ENCODE measurements at places on chromosomes 3 and 15.

DNA sequence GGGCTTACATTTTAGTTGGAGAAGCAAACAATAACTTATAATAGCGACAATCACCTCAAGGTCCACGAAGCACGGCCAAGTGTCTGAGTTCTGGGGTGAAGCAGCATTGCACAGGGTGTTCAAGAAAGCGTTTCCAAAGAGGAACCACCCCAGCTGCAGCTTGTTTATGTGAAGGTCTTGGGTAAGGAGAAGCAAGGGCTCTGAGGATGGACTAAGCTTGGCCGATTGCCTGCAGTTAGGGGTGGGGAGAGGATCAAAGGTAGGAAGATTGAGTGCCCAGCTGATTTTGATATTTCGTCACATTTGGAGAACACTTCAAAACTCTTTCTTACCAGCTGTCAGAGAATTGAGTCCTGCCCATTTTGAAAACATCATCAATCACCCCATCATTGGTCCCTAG, 321.6 kb upstream of the DNAJC19 start:
- no peak for DNase-seq

- DNase-seq, result no peak
These were observed 168.7 kb downstream of the LRTM1 start for GRCh38 chr3:54759166-54759565.

DNA sequence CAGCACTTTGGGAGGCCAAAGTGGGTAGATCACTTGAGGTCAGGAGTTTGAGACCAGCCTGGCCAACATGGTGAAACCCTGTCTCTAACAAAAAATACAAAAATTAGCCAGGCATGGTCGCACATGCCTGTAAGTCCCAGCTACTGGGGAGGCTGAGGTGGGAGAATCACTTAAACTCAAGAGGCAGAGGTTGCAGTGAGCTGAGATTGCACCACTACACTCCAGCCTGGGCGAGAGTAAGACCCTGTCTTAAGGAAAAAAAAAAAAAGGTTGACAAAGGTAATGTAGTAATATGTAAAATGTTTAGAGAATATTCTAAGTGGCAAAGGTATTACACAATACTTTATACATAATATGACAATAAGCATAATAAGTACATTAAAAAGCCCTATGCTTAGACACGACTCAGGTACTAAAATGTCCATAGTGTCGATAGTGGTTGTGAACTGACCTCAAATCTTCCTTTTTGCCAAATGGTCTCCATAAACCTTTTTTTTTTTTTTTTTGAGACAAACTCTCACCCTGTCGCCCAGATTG, 16.5 kb downstream of the RPN1 start:
- no peak for DNase-seq

DNA sequence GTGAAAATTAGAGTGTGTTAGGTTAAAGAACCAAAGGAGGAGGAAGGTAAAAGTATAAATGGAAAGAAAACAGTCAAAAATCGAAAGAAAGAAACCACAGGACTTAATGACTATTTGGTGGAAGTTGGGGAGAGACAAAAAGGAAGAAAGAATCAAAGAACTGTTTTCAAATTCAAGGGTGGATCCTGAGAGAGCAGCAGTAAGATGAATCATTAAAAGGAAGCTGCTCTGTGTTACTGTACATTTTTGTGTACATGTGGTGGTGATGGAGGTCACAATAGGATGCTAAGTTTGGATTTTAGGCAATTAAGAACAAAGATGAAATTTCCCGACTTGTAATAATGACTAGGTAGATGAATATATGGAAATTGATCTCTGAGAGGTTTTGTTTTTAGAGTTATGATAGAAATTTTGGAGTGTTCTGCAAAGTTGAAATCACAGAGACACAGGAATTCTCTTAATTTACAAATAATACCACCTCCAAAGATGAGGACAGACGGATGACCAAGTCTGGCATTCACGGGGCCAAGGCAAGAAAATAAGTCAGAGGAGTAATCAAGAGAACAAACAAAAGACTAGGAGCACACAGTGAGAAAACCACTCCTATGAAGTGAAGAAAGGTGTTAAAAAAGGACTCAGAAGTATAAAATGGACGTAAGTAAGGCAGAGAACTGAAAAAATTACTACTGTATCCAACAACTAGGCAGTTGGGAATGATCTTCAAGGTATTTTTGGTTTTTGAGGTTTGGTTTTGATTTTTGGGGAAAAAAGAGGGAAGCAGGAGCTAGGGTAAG, 7.1 kb downstream of the DHX36 start:
- no peak for DNase-seq

DNA sequence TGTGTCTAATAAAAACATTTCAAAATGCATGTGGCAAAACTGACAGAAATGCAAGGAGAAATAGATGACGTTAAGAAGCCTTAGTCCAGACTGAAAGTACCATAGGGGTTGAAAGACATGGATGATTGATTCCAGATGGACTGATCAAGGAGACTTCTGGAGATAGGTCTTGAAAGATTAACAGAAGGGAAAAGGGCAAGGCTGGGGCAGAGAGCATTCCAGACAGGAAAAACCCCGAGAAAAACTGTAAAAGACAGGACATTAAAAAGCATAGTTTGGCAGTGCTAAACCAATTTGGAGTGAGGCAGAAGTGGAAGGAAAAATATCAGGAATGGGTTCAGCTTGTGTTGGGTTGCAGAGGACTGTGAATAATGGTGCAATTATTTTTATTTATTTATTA, 375.2 kb upstream of the SGO1 start:
- DNase-seq, result no peak

DNA sequence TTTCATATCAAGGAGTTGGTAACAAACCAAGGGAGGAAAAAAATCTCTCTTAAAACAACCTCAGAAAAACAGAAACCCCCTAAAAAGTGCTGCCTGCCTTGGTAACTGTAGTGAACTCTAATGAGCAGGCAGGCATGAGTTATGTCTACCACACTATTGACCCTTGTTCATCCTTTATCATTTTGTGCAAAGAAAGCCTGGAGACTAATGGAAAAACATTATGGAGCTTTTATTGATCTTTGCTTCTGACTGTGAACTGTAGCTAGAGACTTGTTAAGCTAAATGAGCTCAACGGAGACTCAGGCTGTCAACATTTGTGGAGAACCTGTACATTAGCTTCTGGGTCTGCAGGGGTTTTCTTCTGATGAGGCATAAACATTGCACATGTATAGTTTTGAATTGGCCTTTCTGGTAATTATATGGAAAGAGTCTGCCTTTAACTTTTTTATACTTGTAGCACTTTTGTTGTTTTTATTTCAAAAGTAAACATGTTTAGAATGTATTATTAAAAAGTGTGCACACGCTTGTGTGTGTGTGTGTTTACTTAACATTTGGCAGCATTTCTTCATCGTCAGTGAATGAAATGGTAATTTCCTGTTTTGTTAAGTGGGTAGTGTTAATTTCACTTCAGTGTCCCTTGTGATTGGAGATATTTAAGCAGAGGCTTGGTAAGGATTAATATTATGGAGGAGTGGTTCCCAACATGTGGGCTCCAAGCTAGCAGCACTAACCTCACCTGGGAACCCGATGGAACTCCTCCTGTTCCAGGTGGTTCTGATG, 15.9 kb upstream of the SPTSSB start:
- DNase-seq, result no peak

- DNase-seq, result no peak
These were observed 452 bp downstream of the BBX start for GRCh38 chr3:107523289-107523538.

DNA sequence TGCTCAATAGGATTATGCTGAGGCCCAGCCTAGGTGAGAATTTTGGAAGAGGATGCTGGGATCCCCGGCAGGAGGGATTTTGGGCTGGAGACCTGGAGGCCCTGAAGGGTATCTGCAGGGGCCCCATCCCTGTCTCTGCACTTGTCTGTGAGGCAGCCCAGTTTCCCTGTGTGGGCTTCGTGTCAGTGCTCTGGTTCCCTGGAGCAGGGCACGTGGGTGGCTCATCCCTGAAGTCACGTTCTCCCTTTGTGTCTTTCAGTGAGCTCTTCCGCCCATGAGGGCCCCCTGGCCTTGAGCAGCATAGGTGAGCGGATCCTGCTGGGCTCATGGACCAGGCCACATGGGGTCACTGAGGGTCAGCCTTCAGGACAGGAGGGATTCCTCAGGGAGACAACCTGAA, 217.9 kb downstream of the SNRPN start:
- DNase-seq, result peak; percentile 4

DNA sequence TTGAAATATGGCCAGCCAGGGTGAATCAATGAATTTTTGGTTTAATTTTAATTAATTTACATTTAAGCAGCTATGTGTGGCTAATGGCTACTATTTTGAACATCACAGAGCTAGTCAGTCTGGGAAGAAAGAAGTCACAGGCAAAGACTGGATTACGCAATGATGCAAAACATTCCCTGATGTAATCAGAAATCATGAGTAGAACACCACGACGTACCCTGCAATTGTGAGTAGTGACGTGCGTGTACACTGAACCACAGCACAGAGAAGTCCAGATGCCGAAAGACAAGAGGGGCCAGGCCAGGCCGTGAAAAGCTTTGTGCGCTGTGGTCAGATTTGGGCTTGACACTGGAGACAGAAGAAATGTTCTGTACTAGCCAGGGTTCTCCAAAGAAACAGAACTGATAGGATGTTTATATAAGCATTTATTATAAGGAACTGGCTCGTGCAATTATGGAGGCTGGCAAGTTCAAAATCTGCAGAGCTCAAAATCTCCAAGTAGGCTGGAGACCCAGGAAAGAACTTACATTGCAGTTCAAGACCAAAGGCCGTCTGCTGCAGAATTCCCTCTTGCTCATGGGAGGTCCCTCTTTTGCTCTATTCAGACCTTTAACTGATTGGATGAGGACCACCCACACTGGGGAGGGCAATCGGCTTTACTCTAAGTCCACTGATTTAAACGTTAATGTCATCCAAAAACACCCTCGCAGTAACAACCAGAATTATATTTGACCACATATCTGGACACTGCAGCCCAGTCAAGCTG, 44.6 kb downstream of the SH3BP5 start:
- DNase-seq, result no peak

GRCh38 chr3:147906285-147906684, 497.1 kb downstream of the ZIC1 start:
- no peak for DNase-seq

DNA sequence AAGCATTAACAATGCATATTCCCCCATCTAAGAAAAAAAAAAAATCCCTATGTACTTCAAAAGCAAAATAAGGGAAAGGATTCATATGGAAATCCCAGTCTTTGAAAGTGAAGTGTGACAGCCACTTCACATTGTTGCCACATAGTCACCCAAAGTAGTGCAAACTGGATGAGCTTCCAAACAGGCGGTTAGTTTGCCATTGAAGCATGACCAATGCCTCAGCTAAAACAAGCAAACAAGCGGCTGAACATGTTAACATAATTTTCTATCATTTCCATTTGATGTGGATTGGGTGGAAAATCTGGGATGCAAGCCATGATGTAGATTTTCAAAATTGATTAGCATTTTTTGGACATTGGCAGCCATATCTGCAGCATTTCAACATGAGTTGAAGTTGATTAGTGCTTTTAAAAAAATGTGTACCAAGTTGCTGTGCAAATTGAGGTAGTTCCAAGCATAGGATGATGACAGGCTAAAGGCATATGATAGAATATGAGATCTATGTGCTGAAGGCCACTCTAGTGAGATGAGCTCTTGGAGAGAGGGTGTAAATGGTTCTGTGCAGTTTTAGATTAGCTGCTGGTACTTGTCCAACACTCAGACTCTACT, 405.2 kb downstream of the NR2F2 start:
- no peak for DNase-seq

- DNase-seq, result no peak
These were observed 61.5 kb downstream of the PRICKLE2 start for GRCh38 chr3:64163755-64164148.

GRCh38 chr3:15708882-15709677, 88.7 kb downstream of the ANKRD28 start:
- DNase-seq, result no peak

- no peak for DNase-seq
These were observed 51.0 kb upstream of the LMCD1 start for GRCh38 chr3:8450618-8451017.

DNA sequence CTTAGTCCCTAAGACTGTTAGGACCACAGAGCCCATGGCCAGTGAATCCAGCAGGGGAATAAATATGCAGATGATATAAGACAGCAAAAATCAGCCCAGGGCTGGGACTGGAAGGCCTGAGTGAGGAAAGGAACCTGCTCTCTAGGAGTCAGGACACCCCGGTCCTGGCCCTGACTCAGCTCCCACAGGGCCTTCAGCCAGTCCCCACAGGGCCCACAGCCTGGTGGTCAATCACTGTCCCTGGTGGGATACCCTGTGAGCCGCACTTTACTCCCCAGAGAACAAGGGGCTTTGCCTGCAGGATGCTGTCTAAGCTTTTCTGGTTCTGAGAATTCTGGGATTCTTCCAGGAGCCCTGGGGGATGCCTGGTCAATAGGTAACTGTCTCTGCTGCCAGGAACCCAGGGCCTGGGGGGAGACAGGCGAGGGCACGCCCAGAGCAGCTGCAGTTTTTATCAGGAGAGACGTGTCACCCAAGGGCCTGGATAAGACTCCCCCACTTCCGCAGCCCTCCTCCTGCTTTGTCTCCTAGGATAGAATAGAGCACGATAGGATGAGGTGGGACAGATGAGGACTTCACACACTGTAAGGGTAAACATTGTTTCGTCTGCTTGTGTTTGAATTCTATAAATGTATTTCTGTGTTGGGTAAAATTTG, 49.5 kb upstream of the MCF2L2 start:
- no peak for DNase-seq

GRCh38 chr3:141489203-141489602, 2.4 kb downstream of the RASA2 start:
- no peak for DNase-seq

DNA sequence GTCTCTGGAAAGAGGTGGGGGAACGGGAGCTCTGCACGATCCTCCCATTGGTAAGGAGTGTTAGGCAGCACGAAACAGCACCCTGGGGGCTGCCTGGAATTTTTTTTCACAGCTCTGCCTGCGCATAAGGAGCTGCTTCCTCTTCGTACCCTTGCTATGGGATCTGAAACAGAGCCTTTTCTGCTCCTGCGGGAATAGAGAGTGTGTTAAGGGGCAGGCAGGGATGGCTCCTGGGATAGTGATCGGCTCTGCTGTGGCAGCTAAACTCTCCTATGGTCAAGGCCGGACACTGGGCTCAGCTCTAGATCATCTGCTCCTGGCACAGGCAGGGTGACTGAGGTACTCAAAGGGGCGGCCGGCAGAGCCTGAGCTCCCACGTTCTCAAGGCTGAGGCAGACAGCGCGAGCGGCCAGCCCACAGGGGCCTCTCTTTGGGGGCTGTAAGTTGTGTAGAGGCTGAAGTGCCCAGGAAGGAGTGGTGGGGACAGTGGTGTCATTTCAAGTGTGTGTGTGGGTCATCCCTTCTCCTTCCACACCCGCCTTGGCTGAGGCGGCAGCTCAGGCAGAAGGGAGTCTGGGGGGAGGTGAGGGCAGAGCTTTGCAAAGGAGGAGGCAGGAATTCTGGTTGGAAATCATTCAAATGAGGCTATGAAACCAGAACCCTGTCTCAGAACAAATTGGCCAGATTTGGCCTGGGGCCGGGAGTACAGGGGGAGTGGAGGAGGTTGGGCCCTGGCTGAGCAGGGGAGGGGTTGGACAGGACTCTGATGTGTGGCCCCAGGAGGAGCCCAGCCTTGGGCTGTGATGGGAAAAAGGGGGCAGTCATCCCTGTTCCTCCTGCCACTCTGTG, 31.0 kb downstream of the EPHB3 start:
- DNase-seq, result no peak

All from activated naive CD4-positive, alpha-beta T cell treated with anti-CD3 and anti-CD28 coated beads, Interleukin-2, amount 50 U/mL, for 16 hours (primary cell).